CD8-positive, alpha-beta T cell (primary cell): ENCODE measurements at places on chromosomes 11 and 22.

- DNase-seq: no peak
These were observed 57.2 kb upstream of the ARHGAP32 start for GRCh38 chr11:129249351-129249750.

DNA sequence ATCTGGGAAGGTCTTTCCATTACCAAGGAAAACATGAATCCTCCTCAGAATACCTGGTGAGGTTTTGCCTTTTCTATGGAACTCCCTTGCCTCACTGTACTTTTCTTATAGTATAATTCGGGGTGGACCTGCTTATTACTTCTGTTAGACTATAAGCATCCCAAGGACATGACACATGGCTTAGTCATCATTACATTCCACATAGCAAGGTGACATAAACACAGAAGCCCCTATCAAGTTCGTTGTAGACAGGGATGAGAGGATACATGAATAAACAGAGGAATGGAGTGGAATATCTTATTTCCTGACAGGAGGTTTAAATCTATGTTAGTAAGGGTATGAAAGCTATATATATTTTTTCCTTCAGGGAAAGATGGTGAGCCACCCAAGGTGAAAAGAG, 532.2 kb upstream of the CCDC90B start:
- no peak for DNase-seq

- no peak for DNase-seq
These were observed 77.6 kb downstream of the PLEKHA7 start for GRCh38 chr11:16936643-16937042.

GRCh38 chr11:70790671-70791300, 392.5 kb downstream of the CTTN start:
- no peak for DNase-seq

DNA sequence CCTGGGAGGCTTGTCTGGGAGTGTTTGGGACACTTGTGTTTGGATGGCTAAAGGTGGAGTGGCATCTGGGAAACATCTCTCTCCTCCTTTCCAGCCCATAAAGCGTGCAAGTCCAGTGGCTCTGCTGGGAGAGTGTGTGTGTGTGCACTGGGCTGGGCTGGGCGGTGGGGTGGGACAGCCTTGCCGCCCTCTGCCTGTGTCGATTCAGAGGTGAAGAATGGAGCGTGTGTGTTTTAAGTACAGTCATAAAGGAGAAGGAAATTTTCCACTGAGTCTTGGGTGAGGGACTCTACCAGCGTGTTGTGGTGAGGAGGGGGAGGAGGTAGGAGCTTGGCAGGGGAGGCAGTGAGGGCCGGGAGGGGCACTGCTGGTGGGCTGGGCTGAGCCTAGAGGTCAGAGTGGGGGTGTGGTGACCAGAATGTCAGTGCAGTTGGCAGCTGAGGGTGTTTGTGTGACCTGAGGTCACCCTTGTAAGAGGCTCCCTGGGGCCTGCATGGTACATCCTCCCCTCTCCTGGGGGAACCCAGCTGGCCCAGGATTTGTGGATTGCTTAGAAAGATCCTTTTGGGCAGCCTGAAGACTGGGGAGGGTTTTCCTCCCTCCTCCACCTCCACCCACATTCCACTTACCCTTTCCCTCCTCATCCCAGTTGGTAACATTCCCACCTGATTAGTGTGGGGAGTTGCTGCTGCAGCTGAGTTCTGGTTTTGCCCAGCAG, 1.7 kb downstream of the TIMP3 start:
- DNase-seq: no peak

DNA sequence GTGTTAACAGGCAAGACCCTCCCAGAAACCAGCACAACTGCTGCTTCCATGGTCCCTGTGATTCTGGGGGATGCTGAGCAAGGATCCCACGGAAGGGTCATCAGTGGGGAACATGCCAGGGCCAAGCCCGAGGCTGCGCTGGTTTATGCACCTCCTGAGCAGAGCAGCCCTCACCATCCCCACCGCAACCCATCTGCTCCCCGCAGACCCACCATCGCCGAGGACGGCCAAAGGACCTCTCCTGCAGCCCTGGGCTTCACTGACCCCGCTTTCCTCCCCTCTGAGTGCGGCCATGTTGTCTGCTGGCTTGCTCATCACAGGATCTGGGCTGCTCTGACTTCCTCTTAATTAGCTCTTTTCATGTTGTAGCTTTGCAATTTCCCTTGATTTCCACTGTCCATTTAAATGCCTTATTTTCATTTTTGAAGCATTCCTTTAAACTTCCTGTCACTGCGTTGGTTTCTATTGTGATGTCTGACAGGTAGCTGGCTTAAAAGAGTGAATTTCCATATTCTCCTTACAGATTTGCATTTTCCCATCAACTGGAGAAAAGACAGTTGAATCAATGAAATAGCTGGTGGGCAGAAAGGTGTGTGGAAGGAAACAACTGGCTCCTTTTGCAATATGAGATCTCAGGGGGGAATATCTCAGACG, 14.9 kb downstream of the TP53AIP1 start:
- DNase-seq: no peak

DNA sequence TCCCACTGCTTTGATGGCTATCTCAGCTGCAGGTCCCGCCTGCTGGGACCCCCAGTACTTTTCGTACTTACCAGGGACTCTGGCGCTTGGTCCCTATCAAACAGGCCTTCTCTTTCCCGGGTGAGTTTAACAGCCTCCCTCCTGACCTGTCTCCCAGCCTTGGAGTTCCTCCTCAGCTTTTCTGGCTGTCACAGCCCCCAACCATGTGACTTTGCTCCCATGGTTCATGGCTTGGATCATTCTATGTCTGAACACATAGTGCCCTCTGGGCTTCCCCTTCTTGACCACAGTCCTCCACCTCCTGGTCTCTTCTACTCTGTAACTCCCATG, 56.9 kb downstream of the PARVA start:
- no peak for DNase-seq

- DNase-seq: no peak
These were observed 1.3 kb downstream of the CDHR5 start for GRCh38 chr11:623349-623869.

GRCh38 chr11:33259869-33260268, 2.7 kb downstream of the HIPK3 start:
- DNase-seq: no peak

- no peak for DNase-seq
These were observed 1620.9 kb downstream of the FAM181B start for GRCh38 chr11:81112718-81113117.

DNA sequence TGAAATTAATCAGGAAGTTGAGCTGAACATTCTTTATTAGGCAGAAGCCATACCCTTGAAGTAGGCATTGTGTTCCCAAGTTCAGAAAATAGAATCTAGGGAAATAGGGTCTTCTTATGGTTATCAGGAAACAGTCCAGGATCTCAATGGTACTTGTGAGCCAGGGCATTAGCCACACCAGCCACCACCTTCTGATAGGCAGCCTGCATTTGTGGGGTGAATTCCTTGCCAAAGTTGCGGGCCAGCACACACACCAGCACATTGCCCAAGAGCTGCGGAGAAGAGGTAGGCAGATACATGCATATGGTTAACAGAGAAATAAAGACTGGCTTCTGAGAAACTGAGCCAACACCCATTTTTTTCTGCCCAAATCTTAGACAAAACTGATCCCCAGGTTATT, 1.5 kb downstream of the HBD start:
- DNase-seq: no peak

DNA sequence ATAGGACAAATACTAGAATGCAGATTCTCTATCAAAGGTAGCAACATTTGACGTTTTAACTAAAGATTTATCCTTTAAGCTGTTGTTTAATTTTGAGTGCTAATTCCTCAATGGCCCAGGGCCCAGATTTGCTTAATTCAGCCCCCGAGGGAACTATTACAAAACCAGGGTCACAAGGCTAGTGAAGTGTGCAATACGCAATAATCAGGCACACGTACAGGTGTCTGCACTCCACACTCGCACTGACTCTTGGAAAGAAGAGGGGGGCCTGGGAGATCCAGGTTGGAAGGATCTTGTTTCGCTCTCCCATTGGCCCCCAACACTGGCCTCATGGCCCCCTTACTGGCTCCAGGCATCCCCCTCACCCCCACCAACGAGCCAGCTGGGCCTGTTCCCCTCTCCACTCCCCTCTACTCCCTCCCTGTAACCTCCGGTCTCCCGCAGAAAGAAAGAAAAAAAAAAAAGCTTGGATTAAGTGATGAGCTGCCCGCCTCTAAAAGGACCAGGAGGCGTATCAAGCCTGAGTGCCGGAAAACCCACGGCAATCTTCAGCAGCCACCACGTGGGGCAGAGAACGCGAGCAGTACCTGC, 2.2 kb upstream of the KIRREL3 start:
- DNase-seq: no peak

DNA sequence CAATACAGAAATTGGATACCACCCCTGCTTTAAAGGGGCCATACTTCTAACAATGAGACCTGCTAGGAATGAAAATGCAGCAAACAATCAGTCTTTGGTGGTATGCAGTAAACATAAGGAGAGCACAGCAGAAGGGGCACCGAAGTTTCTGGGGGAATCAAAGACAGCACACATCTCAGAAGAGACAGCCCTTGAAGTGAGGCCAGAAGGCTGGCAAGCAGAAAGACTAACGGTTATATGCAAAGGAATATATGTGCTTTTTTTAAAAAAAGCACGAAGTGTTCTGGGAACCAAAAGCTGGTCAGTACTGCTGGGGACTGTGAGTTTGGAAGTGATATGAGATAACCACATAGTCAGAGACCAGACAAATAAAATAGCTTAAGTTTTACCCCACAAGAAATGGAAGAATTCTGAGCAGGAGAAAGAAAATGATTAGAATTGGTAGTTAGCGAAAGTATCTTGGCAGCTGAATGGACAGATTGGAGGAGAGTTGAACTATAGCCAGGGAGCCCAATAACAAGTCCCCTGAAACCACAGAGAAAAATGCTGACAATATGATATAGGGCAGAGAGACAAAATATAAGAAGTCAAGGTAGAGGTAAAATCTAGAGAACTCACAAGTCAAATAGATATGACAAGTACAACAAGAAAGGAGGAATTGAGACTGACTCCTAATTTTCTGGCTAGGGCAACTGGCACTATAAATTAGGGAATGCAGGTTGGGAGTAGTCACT, 125.7 kb downstream of the MRTFA start:
- DNase-seq: no peak

GRCh38 chr11:72309074-72309598, 65.2 kb upstream of the PHOX2A start:
- no peak for DNase-seq

DNA sequence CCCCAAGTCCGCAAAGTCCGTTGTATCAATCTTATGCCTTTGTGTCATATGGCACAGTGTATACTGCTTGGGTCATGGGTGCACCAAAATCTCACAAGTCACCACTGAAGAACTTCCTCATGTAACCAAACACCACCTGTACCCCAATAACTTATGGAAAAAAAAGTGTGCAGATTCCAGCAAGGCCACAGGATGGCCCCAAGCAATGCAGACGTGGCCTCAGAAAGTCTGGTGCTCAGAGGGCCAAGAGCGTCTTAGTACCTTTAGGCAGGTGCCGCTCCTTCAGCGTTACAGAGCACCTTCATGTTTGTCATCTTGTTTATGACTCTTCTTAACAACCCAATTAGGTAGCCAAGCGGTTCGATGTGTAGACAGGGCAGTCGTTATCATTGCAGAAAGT, 65.3 kb downstream of the PRDM11 start:
- DNase-seq: no peak

GRCh38 chr22:35430897-35431322, 31.0 kb downstream of the MCM5 start:
- DNase-seq: peak; percentile 49

- no peak for DNase-seq
These were observed 36.2 kb downstream of the PISD start for GRCh38 chr22:31625661-31626426.

- DNase-seq: no peak
These were observed 54.7 kb upstream of the CCDC188 start for GRCh38 chr22:20205464-20205963.

DNA sequence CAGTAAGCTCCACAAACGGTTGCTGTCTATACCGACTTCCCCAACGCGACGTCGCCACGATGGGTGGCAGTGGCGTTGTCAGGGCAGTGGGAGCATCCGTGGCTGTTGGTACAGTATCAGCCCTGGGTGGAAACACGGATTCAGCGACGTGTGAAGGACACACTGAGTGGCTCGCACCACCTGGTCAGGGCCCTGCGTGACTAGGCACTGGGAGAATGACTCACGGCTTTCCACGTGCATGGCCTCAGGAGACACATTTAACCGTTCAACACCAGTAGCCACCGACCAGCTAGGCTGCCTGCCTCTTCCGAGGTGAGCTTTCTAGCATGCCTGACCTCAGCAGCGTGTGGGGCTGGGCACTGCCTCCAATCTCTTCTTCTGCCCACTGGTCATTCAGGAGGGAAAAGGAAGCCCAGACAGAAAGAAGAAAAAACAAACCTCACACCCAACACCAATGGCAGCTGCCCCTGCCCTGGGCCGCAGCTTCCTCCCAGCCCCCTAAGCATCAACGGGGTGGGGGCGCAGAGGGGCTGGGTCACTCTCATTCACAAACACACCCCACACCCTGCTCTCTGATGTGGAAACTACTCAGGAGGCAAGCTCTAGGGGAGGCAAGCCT, 59.0 kb downstream of the MYH9 start:
- peak; percentile 53 for DNase-seq

DNA sequence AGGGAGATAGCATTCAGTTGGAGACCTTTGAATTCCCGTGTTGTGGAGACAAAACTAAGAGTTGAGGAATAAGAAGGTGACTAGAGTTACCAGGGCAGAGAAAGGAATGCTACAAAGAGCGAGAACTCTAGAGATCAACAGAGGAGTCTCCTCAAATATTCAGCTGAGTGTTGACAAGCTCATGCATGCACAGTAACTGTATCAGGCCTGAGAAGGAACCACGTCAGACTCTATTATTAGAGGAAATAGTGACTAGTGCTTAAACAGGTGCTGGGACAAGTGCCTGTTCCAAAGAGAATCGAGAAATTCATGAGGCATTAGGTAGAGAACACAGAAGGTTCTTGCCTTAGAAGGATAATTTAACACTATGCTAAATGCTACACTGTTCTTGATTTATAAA, 333.8 kb upstream of the CHORDC1 start:
- DNase-seq: no peak

DNA sequence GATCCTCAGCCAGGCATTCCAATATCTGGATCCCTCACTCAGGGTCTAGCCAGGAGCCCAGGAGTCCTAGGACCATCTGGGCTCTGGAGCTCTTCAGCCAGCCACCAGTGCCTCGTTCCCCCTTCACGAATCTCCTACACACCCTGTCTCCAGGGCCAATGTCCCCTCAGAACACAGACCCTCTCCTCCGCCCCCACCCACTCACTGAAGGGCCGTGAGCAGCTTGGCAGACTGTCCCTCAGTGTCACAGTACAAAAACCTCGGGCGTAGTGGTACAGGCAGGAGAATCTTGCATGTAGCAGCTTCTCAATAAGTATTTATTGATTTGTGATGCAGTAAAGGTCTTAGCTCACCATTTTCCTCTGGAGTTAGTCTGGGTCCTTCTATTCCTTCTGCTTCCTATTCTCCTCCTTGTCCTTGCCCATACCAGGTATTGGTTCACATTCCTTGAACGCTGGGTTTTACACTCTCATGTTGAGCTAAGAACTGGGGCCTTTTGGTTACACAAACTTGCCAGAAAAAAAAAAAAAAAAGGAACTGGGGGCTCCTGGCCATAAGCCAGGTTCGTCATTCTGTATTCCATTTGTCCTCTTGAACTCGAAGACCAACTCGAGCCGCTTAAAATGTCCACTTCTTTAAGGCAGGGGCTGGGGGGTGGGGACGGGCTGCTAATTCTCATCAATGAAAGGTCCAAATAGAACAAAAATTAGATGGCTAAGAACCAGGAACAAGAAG, 2.3 kb downstream of the CXCR5 start:
- no peak for DNase-seq
